M059J (cell line): ENCODE measurements at places on chromosomes 7 and 10. TPM values are rescaled to one million over a fixed set of nuclear protein-coding genes. Genes with fewer than 3 reads are reported as not detected.
A peak's percentile ranks its signal among the peaks of the same experiment; 100 is the strongest.

The CYP3A7 gene
- not detected in 2 replicates for total RNA-seq

GRCh38 chr10:48976196-48976595 lies 36.6 kb upstream of the LRRC18 start:
- DNase-seq = peak; percentile 15

DNA sequence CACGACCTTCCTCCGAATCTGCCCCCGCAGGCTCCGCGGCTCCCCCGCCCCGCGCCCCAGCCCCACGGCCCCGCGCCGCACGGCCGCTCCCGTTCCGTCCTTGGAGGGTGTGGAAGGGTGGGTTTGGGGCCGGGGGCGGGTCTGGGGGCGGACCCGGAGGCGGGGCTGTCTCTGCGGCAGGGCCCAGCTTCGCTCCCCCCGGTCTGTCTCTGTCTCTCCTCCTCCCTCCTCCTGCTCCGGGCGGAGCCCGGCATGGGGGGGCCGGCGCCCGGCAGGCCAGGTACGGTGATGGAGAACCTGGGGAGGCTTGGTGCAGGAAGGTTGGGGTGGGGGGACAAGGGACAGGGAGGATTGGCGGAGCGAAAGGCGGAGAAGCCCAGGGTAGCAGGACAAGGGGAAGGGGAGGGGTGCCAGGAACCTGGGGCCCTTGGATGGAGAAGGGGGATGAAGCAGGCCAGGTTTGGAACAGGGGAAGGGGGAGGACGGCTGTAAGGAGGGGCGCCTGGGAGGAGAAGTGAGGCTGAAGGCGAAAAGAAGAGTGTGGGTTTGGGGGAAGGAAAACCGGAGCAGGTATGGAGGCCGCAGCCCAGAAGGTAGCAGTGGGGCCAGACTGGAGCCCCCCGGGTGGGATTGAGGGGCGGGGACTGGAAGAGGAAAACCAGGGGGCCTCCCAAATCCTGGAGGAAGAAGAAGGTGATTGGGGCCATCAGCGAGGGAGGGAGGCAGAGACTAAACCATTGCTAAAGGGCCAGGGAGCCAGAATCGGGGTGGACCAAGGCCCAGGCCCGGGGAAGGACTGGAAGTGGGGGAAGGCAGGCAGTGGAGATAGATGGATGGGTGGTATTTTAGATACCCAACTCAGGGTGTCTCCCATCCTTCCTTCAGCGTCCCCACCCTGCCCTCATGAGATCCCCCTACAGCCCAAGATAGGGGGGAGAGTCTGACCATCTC lies at the start of gene NYAP1:
Gene NYAP1, plus strand, starts transcription at position 206 of the 951 bp plus-strand sequence. CDS start 1,385 bp downstream, outside the sequence.
- no peak for DNase-seq

- no peak for DNase-seq
Observed at GRCh38 chr10:79492839-79493238, 19.5 kb upstream of the EIF5AL1 start.

DNA sequence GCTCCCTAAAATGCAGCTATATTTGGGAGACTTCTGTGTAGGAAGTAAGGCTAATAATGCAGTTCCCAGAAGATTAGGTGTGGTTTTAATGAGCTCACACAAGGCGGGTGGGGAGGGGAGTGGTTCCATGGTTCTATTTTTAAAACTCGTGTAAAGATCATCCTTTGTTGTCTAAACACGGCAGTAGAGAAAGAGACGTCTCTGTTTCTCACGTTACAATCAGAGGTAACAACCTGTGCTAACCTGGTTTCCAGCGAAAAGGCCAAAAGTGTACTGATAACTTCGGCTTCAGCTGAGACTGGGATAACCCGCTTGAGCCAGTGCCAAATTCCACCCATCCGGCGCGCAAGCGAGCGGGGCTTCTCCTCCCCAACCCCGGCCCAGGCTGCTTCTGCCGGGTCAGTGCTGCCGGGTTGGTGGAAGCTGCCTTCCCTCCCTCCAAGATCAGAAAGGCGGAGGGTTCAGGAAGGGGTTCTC lies 2.5 kb upstream of the MAP3K8 start:
- DNase-seq = no peak

DNA sequence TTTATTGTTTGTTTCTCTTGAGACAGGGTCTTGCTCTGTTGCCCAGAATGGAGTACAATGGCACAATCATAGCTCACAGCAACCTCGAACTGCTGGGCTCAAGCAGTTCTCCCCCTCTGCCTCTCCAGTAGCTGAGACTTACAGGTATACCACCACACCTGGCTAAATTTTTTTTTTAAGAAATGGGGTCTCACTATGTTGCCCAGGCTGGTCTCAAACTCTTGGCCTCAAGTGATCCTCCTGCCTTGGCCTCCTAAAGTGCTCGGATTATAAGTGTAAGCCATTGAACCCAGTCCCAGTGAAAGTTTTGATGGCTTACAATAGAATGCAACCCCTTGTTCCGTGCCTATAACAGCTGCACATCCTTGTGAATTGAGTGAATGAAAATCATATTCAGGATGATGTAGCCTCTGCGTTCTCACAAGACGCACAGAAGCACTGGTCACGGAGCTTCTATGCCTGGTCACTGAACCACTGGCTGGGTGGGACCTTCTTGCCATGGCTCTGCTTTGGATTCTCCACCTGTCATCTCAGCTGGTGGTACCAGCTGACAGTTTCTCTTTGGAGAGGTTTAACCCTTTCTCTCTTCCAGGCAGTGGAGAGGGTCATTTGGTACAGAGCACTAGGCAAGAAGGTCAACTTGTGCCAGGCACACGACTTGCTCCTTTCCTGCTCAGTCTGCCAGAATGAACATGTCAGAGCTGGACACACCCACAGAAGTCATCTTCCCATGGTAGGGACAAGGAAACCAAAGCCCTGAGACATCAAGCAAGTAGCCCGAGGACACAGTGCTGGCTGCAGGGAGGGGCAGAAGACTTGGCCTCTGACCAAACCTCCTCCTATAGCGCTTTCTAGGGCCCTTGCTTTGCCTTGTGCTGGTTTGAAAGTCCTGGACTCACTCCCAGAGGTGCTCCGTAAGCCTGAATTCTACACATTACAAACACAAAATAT lies 89.6 kb downstream of the ATXN7L1 start:
- DNase-seq = peak; percentile 43

GRCh38 chr10:112763916-112764520 lies 186.0 kb upstream of the TCF7L2 start:
- peak; percentile 94 for DNase-seq

- no peak for DNase-seq
Observed at GRCh38 chr10:70777063-70777875, 7.9 kb downstream of the TBATA start.

- peak; percentile 83 for DNase-seq
Observed at GRCh38 chr7:141558544-141559183, 7.5 kb downstream of the AGK start.

The PON2 gene
- 213 and 223 TPM in 2 replicates for total RNA-seq

DNA sequence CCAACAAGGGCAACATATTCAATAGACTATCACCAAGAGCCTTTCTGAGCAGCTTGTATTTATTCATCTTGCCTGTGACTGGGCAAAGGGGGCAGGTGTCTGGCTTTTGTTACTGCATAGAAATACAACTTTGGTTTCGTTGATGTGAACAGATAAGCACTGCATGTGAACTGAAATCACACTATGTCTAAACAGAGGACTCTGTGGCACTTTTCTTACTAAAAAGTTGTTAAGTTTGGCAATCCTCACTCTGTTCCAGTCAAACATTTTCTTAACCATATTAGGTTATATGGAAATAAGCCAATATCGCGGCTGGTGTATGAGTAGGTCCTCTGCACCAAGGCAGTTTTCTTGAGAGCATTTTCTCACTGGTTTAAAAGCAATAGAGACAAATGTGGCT lies 48.5 kb downstream of the CALD1 start:
- DNase-seq = peak; percentile 85

- no peak for DNase-seq
Observed at GRCh38 chr7:111180338-111180737, 89.4 kb downstream of the LRRN3 start.

- no peak for DNase-seq
Observed at GRCh38 chr10:83736008-83736407, 403.3 kb upstream of the GHITM start.

DNA sequence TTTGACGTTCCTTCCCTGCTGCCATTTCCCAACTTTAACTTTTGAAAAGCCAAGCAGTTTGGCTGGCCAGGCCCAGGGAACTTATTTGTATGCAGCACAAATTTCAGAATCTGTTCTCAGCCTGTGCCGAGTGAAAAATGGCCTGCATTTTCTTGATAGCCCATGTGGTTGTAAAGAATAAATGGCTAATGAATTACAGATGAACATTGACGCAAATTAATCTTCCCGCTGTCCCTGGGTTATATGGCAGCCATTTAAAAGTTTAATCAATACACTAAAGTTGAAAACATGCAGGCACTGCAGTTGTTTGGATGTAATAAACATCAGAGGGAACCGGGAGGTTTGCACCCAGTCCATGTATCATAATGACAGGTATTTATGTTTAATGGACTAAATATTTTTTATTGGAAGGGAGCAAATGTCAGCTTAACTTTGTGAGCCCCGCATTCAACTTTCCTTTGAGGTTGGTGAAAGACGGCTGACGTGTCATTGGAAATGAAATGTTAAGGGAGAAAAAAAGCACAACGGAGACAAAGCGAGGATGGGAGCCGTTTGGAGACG lies 1092.4 kb downstream of the LRMDA start:
- DNase-seq = no peak

The PI4K2A gene
- 23.9 and 31.2 TPM in 2 replicates for total RNA-seq
